ENCODE measurements at places on chromosomes 13 and 19.

DNA sequence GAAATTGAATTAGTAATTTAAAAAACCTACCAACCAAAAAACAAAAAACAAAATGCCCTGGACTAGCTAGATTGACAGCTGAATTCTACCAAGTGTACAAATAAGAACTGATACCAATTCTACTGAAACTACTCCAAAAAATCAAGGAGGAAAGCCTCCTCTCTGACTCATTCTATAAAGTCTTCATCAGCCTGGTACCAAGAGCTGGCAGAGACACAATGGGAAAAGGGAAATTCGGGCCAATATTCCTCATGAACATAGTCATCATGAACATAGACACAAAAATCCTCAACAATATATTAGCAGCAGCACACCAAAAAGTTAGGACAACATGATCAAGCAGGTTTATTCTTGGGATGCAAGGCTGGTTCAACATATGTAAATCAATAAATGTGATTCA is 2667.7 kb upstream of the PCDH20 start:
- DNase-seq: no peak

- no peak for DNase-seq
These were observed 27.3 kb downstream of the TM9SF2 start for GRCh38 chr13:99528547-99528946.

DNA sequence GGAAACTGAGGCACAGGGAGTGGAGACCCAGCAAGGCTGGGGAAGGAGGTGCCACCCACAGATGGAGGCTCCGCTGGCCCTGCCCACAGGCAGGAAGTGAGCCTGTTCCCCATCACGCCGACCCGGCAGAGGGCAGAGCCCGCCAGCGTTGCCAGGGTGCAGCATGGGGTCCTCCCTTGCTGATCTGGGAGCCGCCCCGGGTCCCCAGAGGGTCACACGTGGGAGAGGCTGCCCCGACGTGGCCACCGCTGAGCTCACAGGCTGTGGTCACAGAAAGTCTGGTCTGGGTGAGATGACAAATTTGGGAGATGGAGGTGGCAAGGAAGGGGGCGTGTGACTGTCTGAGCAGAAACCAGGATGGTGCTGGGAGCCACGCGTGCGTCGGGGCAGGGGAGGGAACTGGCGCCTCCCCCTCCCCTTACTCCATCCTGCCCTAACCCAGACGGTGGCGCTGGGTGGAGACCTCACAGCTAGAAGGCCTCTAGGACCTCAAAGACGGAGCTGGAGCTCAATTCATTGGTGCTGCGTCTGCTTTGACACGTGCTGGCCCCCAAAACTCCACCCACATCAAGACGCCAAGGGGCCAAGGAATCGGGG is 7.7 kb downstream of the MEX3D start:
- no peak for DNase-seq

DNA sequence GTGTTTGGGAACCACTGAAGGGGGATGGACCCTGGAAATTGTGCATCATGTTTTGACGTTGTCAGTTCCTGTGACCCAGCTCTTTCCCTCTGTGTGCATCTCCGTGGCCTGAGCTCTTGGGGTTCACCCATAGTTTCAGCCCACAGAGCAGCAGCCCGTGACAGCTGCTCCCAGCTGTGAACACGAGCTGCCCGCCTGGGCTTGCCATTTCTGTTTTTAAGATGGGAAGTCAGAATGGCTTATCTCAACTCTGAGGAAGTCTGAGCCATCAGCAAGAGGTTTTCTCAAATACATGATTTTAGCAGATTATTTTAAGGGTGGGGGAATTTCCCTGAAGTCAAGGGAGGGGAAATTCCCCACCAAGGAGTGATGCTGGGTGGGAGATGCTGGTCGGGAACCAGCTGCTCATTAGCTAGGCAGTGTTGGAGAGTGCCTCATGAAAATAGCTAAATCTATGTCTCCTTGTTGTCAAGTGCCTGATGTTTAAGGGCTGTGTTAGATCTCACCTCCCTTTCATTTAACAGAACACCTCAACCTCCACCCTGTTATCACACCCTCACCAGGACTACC is 34.8 kb upstream of the C1QTNF9 start:
- DNase-seq: no peak

GRCh38 chr13:113833111-113833830 is 30.6 kb downstream of the GAS6 start:
- DNase-seq: no peak

DNA sequence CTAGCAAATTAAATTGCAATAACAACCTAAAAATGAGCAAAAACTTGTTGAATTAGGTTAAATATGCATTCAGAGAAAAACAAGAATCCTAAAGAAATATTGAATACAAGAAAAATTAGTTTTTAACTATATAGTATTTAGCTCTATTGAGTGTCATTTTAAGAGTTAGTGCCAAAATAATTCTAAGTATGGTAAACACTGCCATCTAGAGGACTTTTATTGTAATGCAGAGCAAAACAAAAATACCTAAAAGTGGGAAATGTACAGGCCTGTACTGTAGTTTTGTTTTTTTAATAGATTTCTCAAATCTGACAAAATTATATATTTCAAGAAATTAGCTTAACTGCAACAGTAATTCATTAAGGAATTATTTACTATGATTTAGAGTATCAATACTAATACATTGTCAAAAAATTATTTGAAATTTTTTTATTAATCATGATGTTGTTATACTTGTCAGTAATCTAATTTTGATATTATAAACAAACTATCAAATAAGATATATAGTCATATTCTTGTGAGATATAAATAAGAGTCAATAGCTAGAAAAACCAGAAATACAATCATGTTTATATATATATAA is 8.2 kb upstream of the PCDH9 start:
- no peak for DNase-seq

DNA sequence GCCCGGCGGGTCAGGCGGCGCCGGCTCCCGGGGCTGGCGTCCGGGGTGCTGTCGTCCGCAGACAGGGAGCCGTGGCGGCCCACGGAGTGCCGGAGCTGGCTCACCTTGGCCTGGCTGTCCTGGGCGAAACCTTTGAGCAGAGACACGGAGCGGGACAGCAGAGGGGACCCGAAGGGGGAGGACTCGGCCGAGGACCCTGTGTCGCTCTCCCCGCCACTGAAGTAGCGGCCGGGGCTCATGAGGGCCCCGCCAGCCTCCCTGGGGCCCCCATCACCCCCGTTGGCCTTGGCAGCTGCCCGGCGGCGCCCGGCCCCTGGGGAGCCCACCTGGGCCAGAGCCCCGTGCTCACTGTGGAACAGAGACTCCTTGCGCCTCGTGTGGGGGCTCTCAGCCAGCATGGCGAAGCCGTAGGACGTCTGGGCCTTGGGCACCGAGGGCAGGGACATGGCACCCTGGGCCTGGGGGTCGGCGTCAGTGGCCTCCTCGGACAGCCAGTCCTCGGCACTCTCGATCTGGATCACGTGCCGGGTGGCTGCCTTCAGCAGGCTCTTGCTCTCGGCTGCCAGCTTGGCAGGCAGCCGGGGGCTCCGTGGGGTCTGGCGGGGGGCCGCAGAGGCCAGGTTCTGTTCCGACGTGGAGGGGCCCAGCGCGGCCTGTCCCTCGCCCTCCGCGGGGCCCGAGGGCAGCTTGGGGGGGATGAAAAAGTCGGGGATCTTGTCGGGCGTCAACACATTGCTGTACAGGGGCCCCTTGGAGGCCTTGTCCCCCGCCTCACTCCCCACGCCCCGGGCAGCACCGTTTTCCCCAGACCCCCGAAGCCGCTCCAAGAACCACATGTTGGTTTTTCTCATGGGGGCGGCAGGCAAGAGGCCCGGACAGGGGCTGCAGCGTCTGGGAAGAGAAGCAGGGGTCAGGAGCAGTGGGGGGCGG is 1.2 kb downstream of the C2CD4C start:
- no peak for DNase-seq

Data from progenitor cell of endocrine pancreas (in vitro differentiated cells).